ENCODE measurements at places on chromosomes 5 and 9.

DNA sequence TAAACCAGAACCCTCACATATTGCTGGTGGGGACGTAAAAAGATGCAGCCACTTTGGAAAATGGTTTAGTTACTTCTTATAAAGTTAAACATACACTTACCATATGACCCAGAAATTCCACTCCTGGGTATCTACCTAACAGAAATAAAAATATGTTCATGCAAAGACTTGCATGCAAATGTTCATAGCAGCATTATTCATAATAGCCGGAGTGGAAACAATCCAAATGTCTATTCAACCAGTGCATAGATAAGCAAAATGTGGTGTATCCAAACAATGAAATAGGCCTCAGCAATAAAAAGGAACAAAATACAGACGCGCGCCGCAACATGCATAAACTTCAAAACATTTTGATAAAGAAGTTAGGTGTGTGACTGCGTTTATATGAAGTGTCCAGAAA lies 11.6 kb downstream of the EGR1 start:
- H3K27me3 ChIP-seq, result no peaks in the 10 kb centered on the region
- DNase-seq, result no peak
- no peaks in the 10 kb centered on the region for H3K36me3 ChIP-seq
- no peak overlapping the region for H3K27ac ChIP-seq
- no peak overlapping the region for H3K4me3 ChIP-seq

- no peaks in the 10 kb centered on the region for H3K27me3 ChIP-seq
- no peak for DNase-seq
Measured at GRCh38 chr5:9919306-9920030, 289.3 kb upstream of the TAS2R1 start.

DNA sequence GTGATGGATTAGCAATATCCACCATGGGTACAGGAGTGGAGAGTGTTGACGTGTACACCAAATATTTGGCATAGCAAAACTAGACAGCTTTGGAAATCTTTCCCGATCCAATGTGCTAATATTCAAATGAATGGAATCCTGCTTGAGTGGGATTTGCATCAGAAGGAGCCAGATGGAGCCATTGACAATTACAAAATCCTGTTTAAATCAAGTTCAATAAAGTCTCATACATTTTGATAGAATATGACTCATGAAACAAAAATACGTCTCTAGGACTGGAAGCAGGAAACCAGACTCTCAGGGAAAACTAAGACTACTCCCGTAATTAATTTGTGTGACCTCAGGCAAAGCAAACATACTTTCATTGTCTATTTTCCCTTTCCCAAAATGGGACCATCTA lies 13.0 kb downstream of the TNC start:
- DNase-seq, result no peak
- no peak overlapping the region for H3K4me3 ChIP-seq
- H3K36me3 ChIP-seq, result no peaks in the 10 kb centered on the region
- H3K27me3 ChIP-seq, result no peaks in the 10 kb centered on the region
- H3K4me1 ChIP-seq, result no peaks in the 10 kb centered on the region

DNA sequence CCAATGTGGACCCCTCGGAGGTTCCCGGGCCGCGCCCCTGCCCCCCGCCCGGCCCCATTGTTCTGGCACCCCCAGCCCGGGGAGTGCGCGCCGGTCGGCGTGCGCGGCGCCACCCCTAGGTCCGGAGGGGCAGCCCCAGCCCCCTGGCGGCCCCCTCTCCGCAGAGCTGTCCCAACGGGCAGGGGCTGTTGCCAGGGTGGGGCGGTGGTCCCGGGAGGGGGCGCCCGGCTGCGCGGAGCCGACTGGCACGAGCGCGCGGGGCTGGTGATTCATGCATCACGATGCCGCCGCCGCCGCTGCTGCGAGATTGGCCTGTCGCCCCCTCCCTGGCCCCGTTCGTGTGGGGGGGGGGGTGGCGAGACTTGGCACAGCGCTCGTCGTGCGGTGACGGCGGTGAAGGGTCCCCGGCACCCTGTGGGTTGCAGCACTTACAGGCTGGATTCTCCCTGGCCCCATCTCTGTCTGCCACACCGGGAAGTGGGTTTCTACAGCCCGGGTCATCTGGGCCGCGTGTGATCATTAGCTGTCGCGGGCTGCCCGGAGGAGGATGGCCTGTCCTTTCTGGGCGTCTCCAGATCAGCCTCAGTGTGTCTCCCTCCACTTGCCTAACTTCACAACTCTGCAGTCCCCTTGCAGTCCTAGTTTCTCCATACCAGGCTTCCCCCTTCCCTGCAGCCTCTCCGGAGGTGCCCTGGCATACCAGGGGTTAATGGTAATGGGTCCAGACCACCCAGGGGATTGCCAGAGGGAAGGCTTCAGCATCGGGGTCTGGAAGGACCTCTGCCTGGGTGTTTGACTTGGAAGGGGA lies 858 bp downstream of the NCS1 start:
- H3K36me3 ChIP-seq, result no peaks in the 10 kb centered on the region
- peaks cover 14% of the 10 kb centered on the region for H3K27me3 ChIP-seq
- H3K4me1 ChIP-seq, result peaks cover 5% of the 10 kb centered on the region

- H3K27me3 ChIP-seq, result no peaks in the 10 kb centered on the region
- H3K4me3 ChIP-seq, result no peak overlapping the region
- DNase-seq, result no peak
- no peaks in the 10 kb centered on the region for H3K36me3 ChIP-seq
- H3K4me1 ChIP-seq, result no peaks in the 10 kb centered on the region
Measured at GRCh38 chr9:86974421-86974820, 27.1 kb upstream of the GAS1 start.

All from psoas muscle (tissue), 8 donors.